ENCODE measurements at places on chromosomes 1 and 21.

DNA sequence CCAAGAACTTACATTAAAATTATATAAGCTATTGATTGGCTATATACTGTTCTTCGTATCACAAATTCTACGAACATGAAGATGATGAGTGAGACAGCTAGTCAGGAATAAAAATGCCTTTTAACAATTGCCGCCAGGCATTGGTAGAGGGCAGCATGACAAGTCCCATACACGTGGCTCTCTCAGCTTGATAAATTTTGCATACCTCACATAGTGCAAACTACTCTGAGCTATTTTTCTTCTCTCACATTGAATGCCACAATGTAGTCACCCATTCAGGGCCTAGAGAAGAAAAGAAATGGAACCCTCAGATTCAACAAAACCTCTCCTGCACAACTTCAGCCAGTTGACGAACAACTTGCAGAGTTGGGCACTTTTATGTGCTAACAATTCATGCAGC, 27.0 kb upstream of the FMO2 start:
- DNase-seq, result no peak

GRCh38 chr1:203645996-203646395, 19.4 kb downstream of the ATP2B4 start:
- no peak for DNase-seq

GRCh38 chr21:39456665-39457064, 4.9 kb downstream of the SH3BGR start:
- DNase-seq, result no peak

DNA sequence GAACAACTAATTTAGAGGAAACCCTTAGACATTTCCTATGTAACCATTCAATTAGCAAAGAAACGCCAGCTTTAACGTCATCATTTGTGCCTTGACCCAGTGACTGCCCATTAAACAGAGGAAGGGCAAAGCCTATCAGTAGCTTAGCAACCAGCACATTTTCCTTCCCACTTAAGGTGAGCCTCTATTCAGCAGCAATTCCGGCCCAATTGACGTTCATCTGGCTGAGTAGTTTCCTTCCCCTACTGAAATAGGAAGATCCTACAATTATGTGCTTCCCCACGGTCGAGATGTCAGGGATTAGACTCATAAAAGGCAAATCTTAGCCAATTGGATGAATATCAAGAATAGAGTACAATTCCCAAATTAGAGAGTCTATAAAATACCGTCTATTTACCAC, 482.1 kb upstream of the ADAMTS5 start:
- no peak for DNase-seq

GRCh38 chr1:233327651-233328141, at the start of gene MAP3K21:
Gene MAP3K21, plus strand, starts transcription at chr1:233327724. Its CDS starts 305 bp downstream, at chr1:233328029.
- DNase-seq, result no peak

GRCh38 chr1:108524676-108525075, 35.2 kb upstream of the EEIG2 start:
- DNase-seq, result no peak

DNA sequence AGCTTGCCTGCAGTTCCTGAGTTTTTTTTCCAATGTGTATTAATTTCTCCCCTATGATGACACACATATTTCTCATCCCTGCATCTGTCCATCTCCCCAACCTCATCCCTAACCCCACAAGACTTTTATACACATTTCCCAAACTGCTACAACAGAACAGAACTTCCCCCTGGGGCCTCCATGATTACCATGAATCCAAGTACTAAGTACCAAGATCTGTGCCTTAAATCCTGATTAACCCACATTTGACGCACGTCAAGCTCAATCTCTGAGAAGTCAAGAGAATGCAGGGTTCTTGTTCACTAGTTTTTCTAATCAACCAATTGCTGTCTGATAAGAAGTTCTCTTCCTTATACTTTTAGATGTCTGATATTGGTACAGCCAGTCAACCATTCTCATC, 9.7 kb downstream of the HMGN1 start:
- no peak for DNase-seq

Measured in stimulated activated CD4-positive, alpha-beta T cell treated with anti-CD3 and anti-CD28 coated beads, Interleukin-15, amount 100 ng/mL, for 1 hour (primary cell).